ENCODE measurements at places on chromosomes 2 and 18.

GRCh38 chr2:15547115-15547876, 13.8 kb downstream of the NBAS start:
- DNase-seq, result no peak

- DNase-seq, result peak; percentile 57
Observed at GRCh38 chr2:217943446-217944321, 59.1 kb downstream of the TNS1 start.

- DNase-seq, result no peak
Observed at GRCh38 chr2:74191596-74192380, 6.6 kb upstream of the MTHFD2 start.

- no peak for DNase-seq
Observed at GRCh38 chr18:31931163-31931885, 11.6 kb downstream of the TRAPPC8 start.

GRCh38 chr2:63046961-63047320, 3.7 kb upstream of the OTX1 start:
- DNase-seq, result no peak

DNA sequence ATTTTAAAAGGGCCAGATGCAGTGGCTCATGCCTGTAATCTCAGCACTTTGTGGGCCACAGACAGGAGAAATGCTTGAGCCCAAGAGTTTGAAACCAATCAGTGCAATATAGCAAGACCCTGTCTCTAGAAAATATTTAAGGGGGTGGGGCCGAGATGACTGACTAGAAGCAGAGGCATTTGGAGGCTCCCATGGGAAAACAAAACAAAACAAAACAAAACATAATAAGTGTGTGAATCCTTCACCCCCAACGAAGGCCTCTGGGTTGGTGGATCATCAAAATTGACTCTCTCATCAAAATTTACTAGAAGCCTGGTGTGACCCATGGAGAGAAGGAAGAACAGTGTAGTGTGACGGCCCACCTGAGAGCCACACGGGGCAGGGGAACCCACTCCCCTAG, 560.9 kb downstream of the LRP1B start:
- DNase-seq, result no peak

GRCh38 chr2:156918410-156918809, 339.1 kb upstream of the GALNT5 start:
- DNase-seq, result no peak
